ENCODE measurements at places on chromosomes 5 and 9.

DNA sequence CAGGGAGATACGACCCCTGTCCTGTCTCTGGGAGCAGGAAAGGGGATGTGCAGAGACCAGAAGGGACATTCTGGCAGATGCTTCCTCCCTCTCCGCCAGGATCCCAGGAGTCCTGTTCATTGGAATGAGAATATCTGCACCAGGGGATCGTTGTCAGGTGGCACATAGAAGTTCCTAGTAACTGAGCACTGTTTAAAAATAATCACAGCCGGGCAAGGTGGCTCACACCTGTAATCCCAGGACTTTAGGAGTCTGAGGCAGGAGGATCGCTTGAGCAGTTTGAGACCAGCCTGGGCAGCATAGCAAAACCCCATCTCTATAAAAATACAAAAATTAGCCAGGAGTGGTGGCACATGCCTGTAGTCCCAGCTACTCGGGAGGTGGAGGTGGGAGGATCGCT is 12.3 kb downstream of the SARDH start:
- no peak for DNase-seq

- DNase-seq = no peak
These were observed 242.6 kb downstream of the DRD1 start for GRCh38 chr5:175201393-175201792.

DNA sequence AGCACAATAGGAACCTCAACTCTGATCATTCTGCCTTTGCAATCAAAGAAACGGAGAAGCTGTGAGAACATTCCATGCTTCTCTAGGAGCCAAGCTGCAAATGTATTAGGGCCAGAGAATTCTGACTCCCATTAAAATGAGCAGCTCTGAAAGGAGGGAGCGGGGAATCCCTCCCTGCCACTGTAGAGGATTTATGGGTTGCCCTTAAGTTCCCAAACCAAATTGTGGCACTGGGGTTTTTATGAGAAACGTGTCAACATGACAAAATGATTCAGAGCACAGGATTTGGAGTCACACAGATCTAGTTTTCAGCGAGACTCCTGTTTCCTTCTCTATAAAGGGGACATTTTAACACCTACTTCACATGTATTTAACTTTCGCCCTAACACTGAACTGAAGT is 1.8 kb downstream of the IL6ST start:
- no peak for DNase-seq

GRCh38 chr5:137609127-137609526 is 110.0 kb upstream of the SPOCK1 start:
- DNase-seq = no peak

DNA sequence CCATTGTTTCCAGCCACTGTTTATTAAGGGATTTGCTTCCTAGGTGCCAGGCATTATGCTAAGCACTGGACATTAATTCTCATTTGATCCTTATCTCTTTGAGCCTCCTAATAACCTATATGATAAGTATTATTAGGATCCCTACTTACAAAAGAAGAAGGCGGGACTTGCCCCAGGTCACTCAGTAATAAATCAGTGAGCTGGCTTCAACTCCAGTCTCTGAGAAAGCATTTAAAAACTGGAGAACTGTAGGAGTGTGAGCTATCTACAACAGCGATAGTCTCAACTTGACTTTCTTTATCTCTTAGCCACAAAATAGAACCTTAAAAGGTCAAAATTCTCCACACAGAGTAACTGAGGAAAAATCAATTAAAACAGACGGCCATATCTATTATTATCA is 155.0 kb downstream of the GNAQ start:
- DNase-seq = no peak

GRCh38 chr5:57937025-57937424 is 454.4 kb upstream of the ACTBL2 start:
- DNase-seq = no peak

- no peak for DNase-seq
These were observed 99.9 kb downstream of the PRR16 start for GRCh38 chr5:120564013-120564412.

- no peak for DNase-seq
These were observed 54.8 kb upstream of the DAB2 start for GRCh38 chr5:39479537-39479936.

DNA sequence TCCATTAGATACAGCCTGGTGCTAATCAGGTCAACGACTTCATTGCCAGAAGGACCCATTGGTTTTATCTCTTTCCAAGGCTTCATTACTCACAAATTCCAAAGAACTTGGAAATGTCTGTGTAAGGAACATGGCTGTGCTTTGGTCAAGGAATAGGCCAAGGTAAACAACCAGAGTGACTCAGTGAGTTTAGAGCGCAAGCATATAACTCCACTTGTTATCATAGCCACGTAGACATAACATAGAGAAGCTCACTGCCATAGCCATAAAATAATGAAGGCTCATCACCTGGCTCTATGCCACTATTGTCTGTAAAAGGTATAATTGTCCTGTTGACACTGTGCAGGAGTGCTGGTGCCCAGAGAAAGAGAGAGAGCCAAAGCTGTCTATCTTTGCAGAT is 139.3 kb upstream of the PLCXD3 start:
- no peak for DNase-seq

DNA sequence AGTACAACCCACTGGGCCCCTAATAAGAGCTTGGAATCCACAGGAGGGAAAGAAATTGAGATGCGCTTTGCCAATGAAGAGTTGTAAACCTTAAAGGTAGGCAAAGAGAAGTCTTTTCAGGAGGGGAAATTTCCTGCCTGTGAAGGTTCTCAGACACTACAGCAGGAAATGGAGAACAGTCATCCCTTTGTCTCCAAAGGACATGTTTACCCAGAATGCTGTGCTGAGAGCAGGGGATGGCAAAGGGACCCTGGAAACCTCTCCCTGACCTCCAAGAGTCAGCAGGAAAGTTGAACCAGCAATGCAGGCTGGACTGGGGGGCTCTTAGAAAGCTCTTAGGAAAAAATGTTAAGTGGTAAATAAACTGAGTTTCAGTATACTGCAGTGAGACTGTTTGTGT is 103.2 kb downstream of the AK8 start:
- DNase-seq = no peak

DNA sequence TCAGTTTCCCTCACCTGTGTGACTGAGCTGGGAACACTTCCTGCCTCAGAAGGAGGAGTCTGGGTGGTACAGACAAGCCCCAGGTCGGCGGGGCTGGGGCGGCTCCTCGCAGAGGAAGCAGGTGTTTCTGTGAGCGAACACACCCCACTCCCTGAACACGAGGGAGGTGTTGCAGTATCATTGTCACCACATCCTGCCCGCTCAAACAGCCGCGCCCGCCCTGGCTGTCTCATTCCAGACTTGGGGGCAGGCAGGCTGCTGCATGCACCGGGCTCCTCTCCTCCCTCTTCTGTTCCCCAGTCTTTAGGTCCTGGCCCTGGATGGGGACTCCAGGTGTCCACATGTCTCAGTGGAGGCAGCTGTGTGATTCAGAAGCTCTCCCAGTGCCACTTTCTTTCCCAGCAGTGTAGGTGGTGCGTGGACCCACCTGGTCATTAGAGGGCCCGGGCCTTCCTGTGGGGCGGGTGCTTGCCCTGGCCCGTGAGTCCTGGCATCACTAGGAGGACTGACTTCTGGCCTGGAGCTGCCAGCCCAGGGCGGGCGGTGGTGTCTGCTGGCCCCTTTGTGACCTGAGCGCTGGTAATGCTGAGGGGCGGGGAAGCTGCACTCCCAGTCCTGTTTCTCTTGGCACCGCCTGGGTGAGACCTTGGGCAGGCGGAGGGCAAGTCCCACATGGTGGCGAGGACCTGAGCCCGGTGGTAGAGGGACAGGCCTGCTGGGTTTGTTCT is 18.3 kb upstream of the PHYHD1 start:
- peak; percentile 40 for DNase-seq

- no peak for DNase-seq
These were observed 116.3 kb downstream of the CNTLN start for GRCh38 chr9:17251100-17251499.

DNA sequence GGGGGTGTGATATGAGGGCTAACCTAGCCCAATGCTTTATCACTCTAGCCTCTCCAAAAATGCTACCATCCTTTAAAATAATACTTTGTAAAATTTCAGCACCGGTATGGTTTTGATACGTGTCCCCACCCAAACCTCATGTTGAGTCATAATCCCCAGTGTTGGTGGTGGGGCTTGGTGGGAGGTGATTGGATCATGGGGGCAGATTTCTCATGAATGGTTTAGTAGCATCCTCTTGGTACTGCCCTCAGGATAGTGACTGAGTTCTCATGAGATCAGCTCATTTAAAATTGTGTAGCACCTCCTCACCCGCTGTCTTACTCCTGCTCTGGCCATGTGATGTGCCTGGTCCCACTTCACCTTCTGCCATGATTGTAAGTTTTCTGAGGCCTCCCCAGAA is 35.0 kb upstream of the ANKH start:
- DNase-seq = no peak

- DNase-seq = no peak
These were observed 80.1 kb downstream of the ANKRD31 start for GRCh38 chr5:75156585-75156984.

DNA sequence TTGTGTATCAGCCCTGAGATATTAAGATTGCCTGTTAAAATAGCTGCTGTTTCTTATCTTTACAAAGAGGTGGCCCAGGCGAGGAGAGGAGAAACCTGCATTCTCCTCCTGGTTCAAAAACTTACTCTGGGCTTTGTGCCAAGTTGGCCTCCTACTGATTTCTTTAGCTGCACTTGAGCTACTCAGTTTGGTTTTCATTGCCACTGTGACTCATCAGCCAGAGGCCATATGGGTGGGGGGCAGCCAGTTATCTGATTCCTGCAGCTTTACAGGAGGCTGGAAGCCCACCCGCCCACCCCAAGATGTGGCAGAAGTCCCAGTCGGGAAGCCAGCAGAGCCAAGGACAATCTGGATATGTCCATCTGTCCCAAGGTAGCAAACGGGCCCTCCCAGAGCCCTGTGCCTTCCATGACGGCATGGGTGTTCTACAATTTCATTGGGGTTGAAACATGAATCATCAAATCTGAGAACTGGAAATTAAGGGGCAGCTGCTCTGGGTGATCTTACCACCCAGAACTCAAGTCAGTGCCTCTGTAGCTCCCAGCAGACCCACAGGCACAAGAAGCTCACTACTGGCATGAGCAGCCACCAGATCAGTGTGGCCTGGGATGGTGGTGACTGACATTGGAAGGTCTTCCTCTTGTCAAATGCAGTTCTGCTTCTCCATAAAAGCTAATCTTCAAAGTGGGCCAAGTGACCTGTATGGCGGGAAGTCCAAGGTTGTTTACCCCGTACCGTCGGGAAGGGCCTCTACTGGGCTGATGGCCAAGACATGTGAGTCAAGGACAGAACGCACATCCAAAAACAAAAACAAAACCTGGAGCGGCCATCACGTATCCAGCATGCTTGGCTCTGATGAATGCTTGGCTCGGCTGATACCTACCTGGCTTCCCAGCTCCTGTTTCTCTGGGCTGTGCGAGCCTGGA is 15.6 kb downstream of the FCN2 start:
- no peak for DNase-seq

- DNase-seq = no peak
These were observed 41.3 kb downstream of the PPARGC1B start for GRCh38 chr5:149771216-149771980.

GRCh38 chr5:112205846-112206245 is 213.2 kb downstream of the EPB41L4A start:
- no peak for DNase-seq

GRCh38 chr5:169688106-169688505 is 51.0 kb downstream of the DOCK2 start:
- no peak for DNase-seq

- no peak for DNase-seq
These were observed 174.9 kb upstream of the SPRY4 start for GRCh38 chr5:142499591-142500226.

GRCh38 chr5:38478166-38478565 is 78.3 kb downstream of the LIFR start:
- no peak for DNase-seq

DNA sequence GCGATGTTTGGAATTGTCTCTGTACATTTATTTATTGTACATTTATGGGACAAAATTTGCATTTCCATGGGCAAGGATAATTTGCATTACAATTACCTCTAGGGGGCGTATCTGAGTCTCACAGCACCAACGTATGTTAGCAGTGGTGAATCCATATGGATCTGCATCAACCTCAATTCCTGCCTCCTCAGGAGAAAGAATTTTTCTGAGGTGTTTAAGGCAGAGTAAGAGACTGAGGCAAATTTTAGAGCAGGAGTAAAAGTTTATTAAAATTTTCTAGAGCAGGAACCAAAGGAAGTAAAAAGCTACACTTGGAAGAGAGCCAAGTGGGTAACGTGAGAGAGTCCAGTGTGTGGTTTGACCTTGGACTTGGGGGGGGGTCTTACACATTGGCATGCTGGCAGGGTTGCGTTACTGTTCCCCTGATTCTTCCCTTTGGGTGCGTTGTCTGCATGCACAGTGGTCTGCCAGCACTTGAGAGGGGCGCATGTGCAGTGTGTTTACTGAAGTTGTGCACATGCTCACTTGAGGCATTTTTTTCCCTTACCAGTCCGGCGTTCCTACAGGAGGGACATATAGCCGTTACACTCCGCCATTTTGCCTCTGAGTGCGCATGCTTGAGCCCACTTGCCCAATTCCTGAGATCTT is 21.0 kb upstream of the RAB14 start:
- no peak for DNase-seq

DNA sequence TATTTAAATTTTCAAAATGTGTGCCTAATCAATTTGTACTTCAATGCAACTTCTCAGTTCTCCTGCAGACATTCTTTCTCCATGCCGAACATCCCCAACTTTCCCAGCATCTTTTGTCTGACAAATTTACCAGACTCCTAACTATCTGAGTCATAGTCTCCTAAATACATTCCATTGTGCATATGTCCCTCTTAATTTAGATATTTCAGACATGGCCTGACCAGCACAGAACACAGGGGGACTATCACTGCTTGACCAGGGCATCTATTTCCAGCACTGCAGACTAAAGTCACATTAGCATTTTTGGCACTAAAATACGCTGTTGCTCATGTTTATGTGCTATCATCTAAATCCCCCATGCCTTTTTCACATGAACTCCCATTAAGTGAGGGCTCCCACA is 71.9 kb downstream of the ITGA1 start:
- DNase-seq = no peak

- DNase-seq = no peak
These were observed 6.9 kb upstream of the EGR1 start for GRCh38 chr5:138458384-138458783.

Measured in activated naive CD4-positive, alpha-beta T cell (primary cell).